ENCODE measurements at places on chromosomes 4 and X.

- no peak for DNase-seq
Measured at GRCh38 chr4:73929278-73929677, 52.5 kb downstream of the PF4 start.

- DNase-seq, result no peak
Measured at GRCh38 chrX:11099465-11099864, 11.7 kb upstream of the HCCS start.

DNA sequence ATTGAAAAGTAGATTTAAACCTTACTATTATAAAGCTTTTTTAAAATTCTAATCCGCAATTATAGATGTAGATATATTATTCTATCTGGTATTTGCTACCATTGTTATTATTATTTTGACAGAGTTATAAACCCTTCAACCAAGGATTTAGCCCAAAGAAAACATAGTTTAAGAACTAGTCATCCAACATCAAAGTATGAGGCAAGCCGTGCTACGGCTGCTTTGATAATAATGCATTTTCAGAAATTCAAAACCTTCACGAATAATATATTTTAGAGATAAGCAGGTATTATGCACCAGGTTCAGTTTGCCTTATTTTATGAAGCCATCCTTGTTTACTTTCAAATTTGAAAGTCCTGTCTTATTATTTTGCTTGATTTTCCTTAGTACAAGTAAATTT is 1501.7 kb downstream of the RAPGEF2 start:
- DNase-seq, result no peak

- peak; percentile 43 for DNase-seq
Measured at GRCh38 chrX:130393451-130394074, 8.1 kb upstream of the GPR119 start.

DNA sequence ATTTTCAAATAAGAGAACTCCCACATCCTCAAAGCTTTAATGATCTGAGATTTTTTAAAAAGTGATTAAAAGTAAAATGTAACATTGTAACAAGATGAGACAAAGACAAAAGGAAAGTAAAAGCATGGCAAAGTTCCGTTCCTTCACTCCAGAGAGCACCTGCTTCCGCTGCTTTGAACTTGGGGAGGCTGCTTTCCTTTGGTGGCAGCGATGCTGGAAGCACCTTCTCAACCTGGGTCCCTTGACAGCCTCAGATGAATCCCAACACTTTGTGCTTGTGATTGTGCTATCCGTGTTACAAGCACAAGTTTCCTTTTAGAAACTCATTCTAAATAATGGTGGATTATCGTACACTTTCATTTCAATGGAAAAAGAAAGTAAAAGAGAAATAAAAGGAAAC is 59.7 kb downstream of the HADH start:
- no peak for DNase-seq
